ENCODE measurements at places on chromosomes 5 and 9.

DNA sequence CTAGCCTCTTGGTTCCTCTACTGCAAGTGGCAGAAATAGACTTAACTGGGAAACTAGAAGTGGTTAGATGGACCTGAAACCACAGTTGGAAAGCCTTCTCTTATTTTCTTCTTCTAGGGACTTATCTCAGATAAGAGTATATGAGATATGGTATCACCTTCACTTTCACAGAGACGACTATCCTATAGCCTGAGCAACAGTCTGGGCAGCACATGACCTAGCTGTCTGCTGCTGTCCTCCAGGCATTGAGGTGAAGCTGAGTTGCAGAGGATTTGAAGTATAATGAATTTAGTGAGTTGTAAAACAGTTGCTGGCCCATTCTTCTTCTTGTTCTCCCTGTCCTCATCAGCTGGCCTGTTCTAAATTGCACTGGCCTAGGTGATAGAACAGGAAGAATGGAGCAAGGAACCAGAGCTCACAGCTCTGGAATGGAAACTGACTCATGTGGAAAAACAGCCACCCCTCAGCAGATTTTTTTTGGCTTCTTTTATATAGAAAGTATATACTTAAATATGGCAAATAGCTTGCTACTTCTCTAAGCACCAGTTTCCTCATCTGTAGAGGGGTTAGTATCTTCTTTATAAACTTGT lies 27.8 kb downstream of the RECK start:
- DNase-seq = no peak

GRCh38 chr9:127162864-127163365 lies 40.5 kb upstream of the ANGPTL2 start:
- DNase-seq = no peak

GRCh38 chr9:89756891-89757537 lies 152.2 kb downstream of the GADD45G start:
- DNase-seq = no peak

- no peak for DNase-seq
These were observed 15.3 kb upstream of the AJM1 start for GRCh38 chr9:136826703-136827582.

GRCh38 chr5:179802207-179802883 lies 4.3 kb downstream of the MGAT4B start:
- DNase-seq = no peak

- DNase-seq = no peak
These were observed 30.9 kb upstream of the RAI14 start for GRCh38 chr5:34625246-34625645.

DNA sequence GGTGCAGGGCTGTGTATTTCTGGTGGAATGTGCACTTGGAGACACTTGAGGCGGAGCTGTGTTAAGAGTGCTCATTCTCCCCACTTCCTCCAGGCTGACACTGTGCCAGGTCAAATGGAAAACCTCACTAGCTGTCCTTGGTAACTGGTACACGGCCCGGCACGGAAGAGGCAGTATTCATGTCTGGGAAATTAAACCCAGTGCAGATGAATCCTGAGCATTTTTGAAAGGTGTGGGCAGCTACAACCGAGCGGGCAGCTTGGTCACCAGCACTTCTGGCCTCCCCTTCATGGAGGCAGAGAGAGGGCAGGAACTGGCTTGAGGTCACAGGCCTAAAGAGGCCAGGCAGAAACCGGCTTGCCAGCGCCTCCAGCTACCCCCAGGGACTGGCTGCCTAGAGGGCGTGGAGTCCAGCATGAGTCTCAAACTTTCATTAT lies 1.6 kb downstream of the CLPTM1L start:
- no peak for DNase-seq

DNA sequence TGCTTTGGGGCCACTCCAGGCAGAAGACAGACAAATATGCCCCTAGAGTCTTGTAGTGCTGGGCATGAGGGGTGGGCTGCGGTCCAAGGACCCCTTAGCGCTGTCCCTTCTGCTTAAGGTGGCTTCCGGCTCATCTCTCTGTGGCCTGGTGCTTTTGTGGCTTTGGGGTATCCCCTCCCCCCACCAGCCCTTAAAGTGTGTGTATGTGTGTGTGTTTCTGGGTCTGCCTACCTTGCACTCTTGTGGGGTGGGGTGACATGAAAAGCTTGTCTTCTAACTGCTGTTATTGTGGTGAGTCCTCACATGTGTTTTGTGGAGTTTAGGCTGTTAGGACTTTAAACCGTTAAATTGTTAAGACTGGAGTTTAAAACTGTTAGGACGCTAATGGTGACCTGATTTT lies 23.6 kb downstream of the MARCHF6 start:
- no peak for DNase-seq

DNA sequence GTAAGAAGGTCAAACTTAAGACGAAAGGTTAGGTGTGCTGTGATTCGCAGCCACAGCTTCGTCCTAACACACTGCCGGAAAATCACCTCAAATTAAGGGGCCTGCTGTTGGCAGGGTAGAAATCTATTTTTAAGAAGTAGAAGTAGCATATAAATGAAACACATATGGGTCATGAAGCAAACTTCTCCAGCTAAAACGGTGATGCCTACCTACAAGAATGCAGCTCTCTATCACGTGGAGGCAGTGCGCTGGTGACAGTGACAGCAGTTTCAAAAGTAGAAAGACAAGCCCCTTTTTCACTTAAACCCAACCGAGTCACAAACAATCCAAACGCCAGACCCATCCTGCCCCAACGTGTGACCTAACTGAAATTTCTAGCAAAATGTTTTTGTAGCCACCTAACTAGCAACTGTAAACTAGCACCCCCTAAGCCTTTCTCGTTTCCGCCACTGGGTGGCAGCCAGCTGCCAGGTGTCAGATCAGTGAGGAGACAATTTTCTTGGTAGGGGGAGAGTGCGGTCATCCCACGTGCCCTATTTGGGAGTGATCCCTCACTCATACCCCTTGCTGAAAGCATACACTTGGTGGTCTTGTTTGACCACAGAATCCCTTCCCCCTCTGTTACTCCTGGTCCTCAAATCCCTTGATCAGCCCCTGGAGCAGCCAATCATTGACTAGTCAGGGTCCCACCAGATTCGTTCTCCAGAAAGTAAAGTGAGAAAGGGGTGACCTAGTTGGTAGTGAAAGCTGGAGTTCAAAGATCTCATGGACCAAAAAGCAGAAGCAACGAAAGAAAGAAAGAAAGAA lies 71.8 kb upstream of the MAMDC2 start:
- peak; percentile 84 for DNase-seq

DNA sequence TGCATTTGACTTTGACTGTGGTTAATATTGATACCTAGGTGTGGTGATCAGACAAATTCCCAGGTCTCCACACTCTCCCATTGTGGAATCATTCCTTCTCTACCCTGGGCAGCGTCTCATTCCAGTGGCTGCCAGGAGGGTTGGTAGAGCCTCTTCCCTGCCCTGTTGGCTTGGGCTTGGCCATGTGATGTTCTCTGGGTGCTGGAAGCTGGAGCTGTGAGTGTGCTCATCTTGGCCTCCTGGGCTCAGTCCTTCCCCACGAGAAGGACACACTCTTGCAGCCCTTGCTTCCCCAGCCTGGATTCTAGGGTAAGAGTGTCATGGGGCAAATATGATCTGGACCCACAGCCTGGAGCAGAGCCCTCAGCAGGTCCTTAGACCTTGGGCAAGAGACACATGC lies 167.2 kb upstream of the IRX4 start:
- no peak for DNase-seq

DNA sequence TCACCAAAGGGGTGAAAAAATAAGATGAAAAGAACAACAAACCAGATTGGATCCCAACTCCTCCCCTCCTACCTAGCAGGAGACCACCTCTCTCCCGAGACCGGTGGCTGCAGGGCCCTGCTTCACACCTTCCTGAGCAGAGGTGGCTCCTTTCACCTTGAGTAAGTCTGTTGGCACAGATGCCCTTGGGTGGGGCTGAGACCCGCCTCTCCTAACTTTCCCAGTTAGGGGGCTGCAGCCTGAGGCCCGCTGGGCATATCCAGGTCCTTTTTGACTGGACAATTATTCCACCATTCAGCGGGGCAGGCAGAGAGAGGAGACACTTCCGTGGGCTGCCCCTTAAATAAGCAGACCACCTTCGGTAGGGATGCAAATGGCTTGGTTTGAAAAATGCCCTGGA lies 1.3 kb downstream of the SLC25A48 start:
- DNase-seq = peak; percentile 48

All from suprapubic skin (tissue), 4 donors.